ENCODE measurements at places on chromosomes 1 and 21. TPM values are rescaled to one million over a fixed set of nuclear protein-coding genes. Genes with fewer than 3 reads are reported as not detected.
A peak's percentile ranks its signal among the peaks of the same experiment; 100 is the strongest.

DNA sequence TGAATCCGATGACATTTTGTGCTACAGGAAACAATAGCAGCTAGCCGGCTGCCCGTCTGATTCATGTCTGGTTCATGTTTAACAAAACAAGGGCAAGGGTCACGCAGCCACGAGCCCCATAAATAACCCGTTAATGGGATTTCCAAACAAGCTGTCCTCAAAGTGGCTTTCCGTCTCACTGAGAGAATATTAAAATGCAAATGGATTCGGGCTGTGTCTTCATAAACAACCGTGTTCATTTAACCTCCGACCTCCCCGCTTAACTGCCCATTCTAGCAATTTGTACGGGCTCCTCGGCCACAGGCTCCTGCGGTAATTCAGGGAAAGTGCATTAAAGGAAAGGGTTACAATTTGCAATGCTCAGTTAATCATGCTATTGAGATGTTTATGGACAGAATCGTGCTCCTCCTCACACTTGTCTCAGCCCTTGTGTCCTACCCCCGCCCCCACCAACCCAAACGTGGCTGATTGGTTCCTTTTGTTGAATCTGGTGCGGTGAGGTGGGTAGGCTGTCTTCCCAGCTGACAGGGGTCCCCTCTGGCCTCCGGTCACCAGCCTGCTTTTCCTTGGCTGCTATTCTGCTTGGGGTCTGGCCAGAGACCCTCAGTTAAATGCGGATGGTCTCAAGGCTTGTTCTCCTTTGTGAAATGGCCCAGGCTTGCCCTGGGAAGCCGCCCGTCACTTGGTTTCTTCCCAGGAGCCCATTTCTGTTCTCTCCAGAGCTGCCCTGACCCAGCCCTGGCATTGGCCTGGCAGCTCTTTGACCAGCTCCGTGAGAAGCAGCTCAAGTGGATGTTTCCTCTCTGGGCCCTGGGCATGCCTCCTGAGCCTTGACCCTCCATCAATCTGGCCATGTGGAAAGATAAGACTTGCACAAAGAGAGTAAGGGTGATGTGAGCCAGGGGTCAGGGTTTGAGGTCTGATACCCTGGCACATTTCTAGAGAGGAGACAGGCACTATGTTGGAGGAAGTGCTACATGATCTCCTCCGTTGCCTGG, 200.7 kb upstream of the POU3F1 start:
- no peak for DNase-seq

DNA sequence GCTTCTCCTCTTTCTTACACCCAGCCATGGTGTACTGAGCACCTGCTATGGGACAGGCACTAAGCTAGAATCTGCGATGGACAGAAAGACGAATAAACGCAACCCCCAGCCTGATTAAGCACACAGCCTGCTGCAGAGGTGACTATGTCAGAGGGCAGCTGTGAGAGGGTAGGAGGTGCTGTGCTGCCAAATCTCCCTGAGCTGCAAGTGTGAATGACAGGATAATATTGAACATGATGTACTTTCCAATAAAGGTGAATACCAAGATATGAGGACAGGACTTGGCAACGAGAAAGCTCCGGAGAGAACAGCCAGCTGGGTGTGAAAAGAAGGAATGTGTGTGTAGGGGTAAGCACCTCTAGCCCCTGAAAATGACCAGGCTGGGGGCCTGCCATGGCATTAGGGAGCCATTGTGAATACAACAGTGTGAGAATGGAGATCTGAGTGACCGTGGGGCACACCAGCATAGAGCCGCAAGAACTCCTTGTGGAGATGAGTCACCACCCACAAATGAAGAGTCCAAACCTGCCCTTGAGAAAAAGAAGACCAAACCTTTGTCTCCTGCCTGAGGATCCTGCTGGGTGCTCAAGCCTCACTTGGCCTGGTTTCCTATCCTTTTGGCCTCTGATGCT, 83.0 kb upstream of the ATF3 start:
- DNase-seq = peak; percentile 50

GRCh38 chr1:181396171-181396670, 87.1 kb upstream of the CACNA1E start:
- DNase-seq = no peak

- DNase-seq = no peak
Observed at GRCh38 chr1:223161321-223161720, 18.3 kb upstream of the TLR5 start.

The BLACAT1 gene
- 0.10 TPM for total RNA-seq

The TAL1 gene
- total RNA-seq = 0.10 TPM

The APOBEC4 gene
- not detected for total RNA-seq

The GNB1 gene
- 74.5 TPM for total RNA-seq

Data from HT1080 (cell line).